Motor neuron (in vitro differentiated cells): ENCODE measurements at places on chromosomes 11 and 22. TPM values are rescaled to one million over a fixed set of nuclear protein-coding genes. Genes with fewer than 3 reads are reported as not detected.

DNA sequence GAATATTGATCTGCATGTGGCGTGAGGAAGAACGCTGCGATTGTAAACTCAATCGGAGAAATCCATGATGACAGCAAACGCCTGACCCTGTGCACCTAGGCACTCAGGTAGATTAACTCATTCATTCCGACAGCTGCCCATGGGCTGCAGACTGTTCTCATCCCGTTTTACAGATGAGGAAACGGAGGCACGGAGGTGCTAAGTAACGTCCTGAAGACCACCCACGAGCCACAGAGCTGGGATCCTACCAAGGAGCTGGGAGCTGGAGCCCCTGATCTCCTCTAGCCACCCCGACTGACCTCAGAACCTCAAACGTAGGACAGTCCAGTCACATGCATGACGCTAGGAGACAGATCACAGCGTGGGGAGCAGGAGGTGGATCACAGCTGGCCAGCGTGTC is 1092.7 kb downstream of the BRD1 start:
- ATAC-seq, result no peak

ENTHD1 gene
- not detected in 2 replicates for total RNA-seq

DNA sequence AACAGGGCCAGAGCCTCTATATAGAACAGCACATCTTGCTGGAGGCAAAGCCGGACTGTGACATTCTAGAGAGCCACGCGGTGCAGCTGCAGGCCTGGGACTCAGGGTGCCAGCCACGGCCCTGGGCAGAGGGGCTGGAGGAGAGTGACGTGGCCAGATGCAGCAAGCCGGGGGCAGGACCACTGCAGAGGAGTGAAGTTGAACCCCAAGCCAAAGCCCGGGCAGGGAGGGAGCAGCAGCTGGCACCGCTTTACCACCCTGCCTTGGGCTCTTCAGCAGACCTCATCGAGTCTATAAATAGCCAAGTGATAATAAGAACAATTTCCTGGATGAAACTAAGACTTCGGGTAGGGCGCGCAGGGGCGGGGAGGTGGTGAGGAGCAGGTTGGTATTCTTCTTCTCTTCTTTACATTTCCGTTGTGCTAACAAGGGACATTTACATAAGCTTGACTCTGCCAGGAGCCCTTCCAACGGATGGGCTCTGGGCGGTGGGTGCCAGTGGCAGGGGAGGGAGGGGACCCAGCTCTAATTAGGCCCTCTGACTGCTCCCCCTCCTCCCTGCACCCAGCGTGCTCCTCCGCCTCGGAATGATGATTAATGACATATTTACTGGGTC is 110.2 kb downstream of the ST3GAL4 start:
- ATAC-seq, result peak; percentile 77

DNA sequence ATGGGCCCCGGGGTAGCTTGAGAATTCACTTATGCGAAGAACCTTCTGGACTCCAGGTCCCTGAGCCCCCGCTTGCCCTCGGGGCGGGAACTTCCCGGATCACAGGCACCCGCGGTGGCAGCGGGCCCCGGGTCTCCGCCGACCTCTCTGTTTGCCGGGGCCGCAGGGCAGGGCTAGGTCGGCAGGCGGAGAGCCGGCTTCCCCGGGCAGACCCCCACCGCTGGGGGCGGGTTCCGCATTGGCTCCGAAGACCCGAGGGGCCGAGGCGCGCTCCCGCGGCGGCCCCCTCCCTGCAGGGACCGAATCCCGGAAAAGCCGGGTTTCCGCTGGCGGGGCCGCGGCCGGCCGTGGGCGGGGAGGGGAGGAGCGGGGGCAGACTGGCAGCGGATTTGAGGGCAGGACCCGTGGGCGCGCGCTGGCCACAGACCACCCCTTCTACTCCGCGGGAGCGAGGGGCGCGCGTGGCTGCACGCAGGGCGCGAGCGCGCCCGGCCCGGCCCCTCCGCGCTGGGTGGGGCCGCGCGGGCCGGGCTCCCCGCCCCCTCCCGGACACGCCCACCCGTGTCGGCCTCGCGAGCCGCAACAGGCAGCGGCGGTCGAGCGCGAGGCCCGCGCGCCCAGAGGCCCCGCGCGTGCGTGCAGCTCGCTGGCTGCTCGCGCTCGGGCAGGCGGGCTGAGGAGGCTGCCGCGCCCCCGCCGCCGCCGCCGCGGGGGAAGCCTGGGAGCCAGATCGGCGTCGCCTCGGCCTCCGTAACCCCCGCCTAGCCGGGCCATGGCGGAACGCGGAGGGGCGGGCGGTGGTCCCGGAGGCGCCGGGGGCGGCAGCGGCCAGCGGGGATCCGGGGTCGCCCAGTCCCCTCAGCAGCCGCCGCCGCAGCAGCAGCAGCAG is at the start of gene PACS1:
PACS1 (plus strand) TSS at position 558 of the 889 bp plus-strand sequence; CDS start at position 773, 215 bp downstream.
- ATAC-seq, result peak; percentile 66

NLRP14 gene
- 0.73 and 0.83 TPM in 2 replicates for total RNA-seq

CLCF1 gene
- total RNA-seq, result 1.2 and 1.5 TPM in 2 replicates

DNA sequence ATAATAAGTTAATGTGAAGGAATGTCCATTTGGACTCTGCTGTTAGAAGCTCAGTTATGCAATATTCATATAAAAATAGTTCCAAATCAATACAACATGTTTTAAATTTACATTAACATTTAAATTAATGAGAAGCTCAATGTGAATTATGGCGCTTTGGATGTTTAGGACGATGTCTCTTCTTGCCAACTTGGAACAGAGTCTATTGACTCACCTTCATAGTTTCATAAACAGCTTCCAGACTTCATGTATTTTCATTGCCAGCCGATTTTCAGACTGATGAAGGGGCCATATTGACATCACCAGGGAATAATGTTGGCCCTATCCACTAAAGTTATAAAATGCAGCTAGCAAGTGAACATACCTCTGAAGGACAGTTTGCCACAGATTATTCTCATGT is 1136.2 kb downstream of the LRRC4C start:
- ATAC-seq, result no peak

DSCAML1 gene
- total RNA-seq, result 0.31 and 0.46 TPM in 2 replicates
